ENCODE measurements at places on chromosomes 2 and 18.

GRCh38 chr2:157839822-157840221, 36.3 kb downstream of the ACVR1 start:
- no peak for DNase-seq

DNA sequence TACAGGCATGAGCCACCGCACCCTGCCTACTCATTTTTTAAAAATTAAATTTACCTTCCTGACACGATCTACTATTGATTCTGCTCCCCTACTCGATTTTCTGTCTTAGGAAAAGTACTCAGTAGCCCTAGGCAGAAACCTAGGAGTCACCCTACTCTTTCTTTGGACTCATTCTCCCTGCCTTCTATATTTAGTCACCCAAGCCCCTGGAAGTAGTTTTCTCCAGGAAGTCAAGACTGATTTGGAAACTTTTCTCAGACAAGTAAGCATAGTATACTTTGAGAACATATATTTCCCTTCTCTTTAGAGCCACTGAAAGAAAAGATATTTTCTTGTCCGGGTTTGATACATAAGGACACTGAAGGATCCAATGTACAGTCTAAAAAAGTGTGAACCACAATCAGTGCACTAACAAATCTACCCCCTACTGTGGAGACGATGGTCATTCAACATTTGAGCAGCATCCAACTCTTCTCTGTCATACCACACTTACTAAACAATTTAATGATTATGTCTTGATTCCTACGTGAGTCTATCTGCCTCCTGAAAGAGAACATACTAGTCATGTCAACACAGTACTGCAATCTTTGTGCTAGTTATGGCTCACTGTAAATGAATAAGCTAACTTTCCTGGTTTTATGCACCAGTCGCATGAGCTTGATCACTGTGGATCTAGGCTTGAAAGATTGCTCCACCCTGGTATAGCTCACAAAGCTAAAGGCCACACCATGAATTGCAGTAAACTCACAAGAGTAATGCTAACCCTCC, 19.8 kb downstream of the YWHAQ start:
- no peak for DNase-seq

DNA sequence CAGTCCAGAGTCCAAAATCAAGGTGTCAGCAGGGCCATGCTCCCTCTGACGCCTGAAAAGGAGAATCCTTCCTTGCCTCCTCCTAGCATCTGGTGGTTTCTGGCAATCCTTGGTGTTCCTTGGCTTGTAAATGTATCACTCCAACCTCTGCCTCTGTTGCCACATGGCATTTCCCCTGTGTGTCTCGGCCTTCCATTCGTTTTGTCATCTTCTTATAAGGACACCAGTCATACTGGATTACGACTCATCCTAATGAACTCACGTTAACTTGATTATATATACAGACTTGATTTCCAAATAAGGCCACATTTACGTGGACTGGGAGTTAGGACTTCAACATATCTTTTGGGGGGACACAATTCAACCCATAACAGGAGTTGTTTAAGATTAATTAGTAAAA, 15.8 kb downstream of the PMAIP1 start:
- no peak for DNase-seq

DNA sequence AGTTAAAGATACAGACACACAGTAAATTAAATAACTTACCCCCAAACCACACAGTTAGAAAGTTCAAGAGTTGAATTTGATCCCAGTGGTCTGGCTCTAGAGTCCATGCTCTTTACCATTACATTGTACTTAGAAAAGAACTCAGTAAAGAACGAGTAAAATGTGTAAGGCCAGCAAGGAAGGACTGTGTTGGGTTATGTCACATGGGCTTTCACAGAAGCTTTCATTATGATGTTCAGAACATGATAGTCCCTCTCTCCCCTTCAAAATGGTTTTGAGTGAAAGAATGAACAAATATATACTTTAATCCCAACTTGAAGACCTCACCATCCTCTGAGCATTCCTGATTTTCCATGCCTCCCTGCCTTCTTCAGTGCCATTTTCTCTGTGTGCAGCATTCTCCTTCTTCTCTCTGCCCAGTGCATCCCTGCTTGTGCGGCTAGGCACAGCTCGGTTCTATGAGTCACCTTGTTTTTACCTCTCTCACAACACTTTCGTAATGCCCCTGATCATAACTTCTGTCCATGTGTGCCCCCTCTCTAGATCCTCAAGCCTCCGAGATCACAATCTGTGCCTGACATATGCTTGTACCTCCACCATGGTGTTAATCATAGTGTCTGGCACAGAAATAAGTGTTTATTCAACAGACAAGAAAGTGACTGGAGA, 22.0 kb downstream of the RASGRP3 start:
- DNase-seq: no peak

DNA sequence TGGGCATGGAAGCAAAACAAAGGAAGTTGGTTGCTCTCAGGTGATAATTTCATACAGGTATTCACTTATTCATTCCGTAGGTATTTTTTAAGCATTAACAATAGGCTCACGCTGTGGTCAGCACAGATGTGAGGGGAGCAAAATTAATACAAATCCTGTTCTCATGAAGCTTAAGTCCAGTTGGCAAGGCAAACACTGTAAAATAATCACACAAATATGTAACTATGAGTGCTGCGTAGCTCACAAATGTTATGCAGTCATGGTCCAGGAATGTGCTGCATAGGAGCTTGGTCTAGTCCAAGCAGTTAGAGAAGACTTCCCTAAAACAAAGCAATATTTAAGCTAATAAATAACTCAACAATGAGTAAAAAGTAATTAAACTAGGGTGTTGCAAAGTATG, 23.9 kb downstream of the SP5 start:
- no peak for DNase-seq

DNA sequence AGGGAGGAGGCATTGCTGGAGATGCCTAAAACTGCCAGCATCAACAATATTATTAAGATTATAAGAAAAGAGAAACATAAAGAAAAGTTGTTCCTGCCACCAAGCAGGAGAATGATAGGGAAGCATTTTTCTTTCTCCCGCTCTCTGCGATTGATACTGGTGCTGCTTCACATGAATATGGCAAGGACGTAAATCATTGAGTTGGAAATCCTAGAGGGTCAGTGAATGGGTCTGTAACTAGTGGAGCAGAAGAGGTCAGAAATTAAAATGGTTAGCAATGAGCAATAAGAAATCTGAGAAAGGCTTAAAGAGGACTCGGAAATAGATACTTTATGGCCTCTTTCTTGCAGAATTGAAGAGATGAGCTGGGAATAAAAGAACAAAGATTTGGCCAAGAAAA, 631.7 kb downstream of the BCL11A start:
- no peak for DNase-seq

DNA sequence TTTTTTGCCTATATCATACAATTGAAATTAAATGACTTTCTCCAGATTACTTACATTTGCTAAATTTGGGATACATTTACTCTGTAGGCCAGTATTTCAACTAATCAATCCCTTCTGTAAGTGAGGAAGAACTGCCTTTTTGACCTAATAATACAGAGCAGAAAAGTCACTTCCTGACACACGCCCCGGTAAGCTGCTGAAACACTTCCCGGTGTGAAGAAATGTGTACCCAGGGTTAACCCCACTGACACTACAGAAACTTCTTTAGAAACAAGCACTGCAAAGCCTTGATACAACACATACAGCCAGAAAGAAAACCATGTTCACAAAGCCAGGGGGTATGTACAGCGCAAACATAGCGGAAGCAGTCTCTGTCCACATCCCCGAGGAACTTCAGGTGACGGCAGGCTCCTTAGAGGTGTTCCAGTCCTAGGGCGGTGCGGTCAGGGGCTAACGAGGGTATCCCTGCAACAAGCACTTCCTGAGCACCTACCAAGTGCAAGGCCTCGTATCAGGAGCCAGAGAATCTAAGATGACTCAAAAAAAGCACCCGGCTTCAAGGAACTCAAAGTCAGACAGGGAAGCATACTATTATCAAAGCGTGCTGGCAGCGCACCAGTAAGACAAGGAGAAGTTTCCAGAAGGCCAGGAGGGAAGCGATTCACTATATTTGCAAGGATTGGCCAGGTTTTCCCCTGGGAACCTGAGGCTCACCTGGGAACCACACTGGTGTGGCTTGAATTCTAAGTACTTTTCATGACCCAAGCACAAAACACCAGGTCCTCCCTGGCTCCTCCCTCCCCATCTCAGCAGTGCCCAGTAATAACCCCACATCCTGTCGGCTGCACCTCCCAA, 46.6 kb downstream of the ZNF516 start:
- DNase-seq: no peak

DNA sequence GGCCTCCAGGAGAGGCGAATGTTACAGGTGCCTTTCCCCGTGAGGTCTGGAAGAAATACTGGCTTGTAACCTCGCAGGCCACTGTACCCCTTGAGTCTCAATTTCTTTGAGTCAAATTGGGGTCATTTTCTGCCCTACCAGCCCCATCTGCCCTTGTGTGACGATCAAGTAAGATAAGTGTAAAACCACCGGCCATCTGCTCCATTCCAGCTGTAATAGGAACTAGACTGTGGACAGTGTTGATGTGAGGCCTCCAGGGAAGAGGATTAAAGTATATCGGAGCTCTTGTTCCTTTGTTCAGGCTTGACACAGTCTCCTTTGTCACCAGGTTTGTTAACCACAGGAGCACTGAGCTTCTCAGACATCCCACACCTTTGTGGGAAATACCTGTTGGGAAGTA, 65.6 kb downstream of the MRPS9 start:
- DNase-seq: no peak

- no peak for DNase-seq
Measured at GRCh38 chr2:241217320-241218031, 29.0 kb downstream of the ANO7 start.

DNA sequence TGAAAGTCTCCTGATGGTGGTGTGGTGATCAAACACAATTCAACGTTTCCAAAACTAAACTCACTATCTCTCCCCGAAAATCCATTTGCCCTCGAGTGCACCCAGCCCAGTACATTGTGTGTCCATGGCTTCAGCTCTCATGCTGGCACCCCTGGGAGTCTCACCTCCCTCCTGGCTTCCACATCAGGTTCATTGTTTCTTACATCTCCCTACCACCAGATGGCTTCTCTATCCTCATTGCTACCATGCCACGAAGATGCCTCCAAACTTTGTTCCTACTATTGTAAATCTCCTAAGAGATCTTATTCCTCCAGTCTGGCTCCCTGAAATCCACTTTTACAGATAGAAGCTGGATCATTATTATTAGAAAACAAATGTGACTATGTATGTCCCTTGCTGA, 197.0 kb downstream of the MYT1L start:
- DNase-seq: no peak

- DNase-seq: no peak
Measured at GRCh38 chr2:189866296-189866695, 82.0 kb downstream of the PMS1 start.

DNA sequence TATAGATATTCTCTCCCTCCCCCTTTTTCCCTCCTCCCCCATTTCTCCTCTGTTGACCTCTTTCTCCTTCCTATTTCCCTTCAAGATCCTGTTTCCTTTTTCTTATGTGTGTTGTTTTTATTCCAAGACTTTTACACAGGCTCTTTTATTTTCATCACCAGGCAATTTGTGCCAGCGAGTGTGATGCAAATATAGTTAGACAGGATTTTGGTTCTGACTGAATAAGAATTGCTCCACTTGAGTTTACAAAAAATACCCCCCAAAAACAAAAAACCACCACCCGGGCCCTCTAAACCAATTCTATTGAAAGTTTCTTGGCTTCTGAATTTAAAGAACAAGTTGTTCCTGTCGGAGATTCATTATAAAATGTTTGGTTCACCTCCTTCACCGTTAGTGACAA, 50.9 kb upstream of the MAPK4 start:
- DNase-seq: no peak

- no peak for DNase-seq
Measured at GRCh38 chr2:97936199-97936598, 59.5 kb downstream of the TMEM131 start.

All from KG1 (cell line).